ENCODE measurements at places on chromosomes 13 and 19.
A peak's percentile ranks its signal among the peaks of the same experiment; 100 is the strongest.

DNA sequence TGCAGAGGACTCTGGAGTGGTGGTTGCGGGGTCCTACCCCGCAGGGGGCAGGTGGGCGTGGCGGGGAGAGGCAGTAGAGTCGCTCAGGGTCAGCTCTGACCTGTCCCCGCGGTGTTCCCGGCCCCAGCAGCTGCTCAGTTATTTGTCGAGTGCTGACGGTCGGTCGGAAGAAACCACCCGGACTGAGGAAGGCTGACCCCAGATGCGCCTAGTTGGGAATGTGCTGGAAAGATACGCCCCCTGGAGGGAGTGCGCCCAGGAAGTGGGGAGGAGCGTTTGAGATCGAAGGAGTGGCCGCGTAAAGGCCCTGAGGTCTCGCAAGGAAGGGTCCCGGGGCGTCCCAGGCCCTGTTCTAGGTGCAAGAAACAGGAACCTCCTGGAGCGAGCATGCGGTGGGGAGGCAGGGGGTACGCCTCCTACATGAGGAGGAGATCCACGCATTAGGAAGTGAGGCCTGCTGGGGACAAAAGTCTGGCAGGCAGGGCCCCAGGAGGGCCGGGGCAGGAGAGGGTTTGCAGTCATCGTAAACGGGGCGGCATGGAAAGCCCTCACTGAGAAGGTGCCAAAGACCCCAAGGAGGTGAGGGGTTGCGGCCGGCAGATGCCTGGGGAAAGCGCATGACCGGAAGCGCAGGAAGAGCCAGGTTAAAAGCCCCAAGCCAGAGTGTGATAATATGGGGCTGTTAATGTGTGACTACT, 9.2 kb downstream of the CCDC8 start:
- peak; percentile 38 for DNase-seq

DNA sequence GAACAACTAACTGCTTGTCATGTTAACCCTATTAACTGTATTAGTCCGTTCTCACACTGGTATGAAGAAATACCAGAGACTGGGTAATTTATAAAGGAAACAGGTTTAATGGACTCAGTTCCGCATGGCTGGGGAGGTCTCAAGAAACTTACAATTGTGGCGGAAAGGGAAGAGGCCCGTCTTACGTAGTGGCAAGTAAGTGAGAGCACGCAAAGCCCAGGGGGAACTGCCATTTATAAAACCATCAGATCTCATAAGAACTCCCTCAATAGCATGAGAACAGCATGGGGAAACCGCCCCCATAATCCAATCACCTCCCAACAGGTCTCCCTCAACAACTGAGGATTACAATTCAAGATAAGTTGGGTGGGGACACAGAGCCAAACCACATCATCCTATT, 34.7 kb downstream of the PHF11 start:
- DNase-seq = no peak

GRCh38 chr13:45341799-45342500, 967 bp upstream of the TPT1 start:
- peak; percentile 85 for DNase-seq

DNA sequence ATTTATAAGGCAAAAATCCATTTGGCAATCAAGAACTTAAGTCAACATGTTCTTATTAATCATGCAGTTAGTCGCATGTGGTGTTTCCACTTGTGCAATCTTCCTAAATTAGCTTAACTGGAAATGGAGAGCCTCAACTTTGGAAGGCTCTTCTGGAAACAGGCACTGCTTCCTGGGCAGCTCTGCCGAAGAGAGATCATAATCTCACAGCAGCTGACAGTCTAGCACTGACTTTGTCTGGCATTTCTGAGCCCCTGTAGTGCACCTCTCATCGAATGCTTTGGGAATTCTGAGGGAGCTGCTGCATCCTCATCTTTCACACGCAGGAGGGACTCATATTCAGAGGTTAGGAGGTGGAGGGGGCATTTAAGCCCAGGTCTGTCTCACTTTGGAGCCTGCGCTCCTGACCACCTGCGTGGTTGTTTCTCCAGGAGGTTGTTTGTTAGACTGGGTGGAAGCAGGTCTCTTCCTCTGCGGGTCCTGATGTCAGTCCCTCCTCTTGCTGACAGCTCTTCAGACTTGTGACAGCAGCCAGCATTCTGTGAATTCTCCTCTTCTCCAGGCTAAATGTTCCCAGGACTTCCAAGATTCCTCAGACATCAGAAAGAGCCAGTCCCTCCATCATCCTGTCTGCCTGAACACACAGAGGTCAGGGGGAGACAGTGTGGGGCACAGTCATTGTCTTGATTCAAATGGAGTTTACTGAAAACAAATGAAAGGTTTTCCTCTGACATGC, 100.4 kb upstream of the GJB6 start:
- peak; percentile 70 for DNase-seq

DNA sequence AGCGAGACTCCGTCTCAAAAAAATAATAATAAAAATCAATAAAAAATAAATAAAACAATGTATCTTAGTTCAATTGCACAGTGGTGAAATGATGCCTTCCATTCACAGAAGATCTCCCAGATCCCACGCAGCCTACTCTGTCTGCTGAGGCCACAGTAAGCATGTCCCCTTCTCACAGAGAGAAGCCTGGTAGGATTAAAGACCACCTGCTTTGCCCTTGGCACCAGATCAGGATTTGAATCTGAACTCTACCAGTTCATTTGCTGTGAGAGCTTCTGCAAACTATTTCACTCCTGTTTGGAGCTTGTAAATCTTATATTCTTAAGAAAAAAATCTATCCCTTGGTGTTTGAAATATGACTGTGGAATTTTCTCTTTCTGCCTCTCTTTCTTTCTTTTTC, 2.2 kb upstream of the SLC7A1 start:
- DNase-seq = no peak

- DNase-seq = peak; percentile 86
Measured at GRCh38 chr19:44951179-44952159, 3.7 kb upstream of the CLPTM1 start.

- DNase-seq = peak; percentile 57
Measured at GRCh38 chr13:79307866-79308298, 98.2 kb downstream of the RBM26 start.

DNA sequence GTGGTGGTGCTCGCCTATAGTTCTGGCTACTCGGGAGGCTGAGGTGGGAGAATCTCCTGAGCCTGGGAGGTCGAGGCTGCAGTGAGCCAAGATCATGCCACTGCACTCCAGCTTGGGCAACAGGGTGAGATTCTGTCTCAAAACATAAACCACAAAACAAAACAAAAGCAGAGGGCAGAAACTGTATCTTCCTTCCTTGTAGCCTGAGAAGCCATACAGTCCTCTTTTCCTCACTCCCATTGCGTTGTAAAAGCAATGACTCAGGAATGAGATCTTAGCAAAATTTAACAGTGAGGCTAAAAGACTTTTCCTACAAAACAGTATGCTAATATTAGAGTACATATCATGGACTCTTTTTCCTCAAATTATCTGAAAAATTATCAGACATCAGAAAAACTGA, 130.9 kb downstream of the SHISA2 start:
- no peak for DNase-seq

GRCh38 chr13:102035969-102036368, 365.9 kb downstream of the FGF14 start:
- DNase-seq = no peak

- no peak for DNase-seq
Measured at GRCh38 chr19:45687599-45687998, 4.2 kb downstream of the SNRPD2 start.

- no peak for DNase-seq
Measured at GRCh38 chr19:49940482-49940791, 11.1 kb upstream of the NUP62 start.

GRCh38 chr19:23519031-23519430, 123.8 kb upstream of the ZNF91 start:
- no peak for DNase-seq

- DNase-seq = peak; percentile 44
Measured at GRCh38 chr13:36418022-36418805, 14.1 kb upstream of the CCNA1 start.

- no peak for DNase-seq
Measured at GRCh38 chr19:50415661-50416033, 3.1 kb upstream of the SPIB start.

DNA sequence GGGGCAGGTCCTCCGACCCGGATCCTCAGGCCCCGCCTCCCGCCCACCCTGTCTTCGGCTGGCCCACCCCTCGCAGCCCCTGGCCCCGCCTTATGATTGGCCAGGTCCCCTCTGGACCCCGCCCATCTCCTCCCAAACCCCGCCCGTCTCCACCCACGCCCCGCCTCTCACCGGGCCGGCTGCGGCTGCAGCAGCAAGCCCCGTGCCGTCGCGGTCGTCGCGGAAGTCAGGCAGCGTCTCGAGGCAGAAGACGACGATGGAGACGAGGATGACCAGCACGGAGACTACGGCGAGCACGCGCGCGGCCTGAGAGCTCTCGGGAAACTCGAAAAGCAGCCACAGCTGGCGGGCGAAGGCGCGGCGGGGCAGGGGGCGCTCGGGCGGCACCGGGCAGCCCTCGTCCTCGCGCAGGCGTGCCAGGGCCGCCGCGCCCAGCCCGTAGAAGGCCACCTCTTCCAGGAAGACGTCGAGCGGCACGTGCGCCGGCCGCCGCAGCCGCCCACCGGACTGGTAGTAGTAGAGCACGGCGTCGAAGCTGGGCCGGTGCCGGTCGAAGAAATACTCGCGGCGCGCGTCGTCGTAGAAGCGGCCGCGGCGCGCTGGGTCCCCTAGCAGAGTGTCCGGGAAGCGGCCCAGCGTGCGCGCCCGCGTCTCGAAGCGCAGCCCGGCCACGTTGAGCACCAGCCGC, 495 bp downstream of the KCNA7 start:
- DNase-seq = peak; percentile 45

DNA sequence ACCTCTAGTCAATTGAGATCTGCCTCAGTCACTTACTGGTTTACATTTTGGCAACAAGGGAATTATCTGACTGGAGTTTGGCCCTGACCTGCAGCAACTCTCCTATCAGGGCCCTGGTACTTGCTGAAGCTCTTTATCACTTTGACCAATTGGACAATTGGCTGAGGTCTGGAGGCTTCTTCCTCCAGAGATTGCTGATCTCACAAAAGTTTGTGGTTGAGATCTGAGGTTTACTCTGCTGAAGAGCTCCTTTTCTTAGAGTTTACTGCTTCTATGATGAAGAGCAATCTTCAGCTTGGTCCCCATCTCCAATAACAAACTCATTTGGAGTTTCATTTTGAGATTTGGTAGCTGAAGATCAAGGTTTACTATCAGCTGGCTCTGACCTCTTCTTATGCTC, 276.9 kb upstream of the SGCG start:
- no peak for DNase-seq

DNA sequence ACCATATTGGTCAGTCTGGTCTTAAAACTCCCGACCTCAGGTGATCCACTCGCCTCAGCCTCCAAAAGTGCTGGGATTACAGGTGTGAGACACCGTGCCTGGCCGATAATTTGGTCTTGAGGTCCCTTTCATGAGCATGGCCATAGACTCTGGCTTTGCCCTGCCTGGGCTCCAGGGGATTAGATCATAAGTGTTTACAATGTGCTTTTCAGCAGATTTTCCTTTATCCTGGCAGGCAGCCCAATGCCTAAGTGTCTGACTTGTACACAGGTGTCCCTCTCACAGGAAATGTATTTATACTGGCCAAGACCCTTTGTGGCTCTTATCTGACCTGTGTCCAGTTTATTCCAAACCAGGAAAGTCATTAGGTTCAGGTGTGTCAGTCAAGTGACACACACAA, 15.9 kb downstream of the BCAM start:
- DNase-seq = no peak

- peak; percentile 64 for DNase-seq
Measured at GRCh38 chr19:13212759-13213330, 62.6 kb downstream of the IER2 start.

DNA sequence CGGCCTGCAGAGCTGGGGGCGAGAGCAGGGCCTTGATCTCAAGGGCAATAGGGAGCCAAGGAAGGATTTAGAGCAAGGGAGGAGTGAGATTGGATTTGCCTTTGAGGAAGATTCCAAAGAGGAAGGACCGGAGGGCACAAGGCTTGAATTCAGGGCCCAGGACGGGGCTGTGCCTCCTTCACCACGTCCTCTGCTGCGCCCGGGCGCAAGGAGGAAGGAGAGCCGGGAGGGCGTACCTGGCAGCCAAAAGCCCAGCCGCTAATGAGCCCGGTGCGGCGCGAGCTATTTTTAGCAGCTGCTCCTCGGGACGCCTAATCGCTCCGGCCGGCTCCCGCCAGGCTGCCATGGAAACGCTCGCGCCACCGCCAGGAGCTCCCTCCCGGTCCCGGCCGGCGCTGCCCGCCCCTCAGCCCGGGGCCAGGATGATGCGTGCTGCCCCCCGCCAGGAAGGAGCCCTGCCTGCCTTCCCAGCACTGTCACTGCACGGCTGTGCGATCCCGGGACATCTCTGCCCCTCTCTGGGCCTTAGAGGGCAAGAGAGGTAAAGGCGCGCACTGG, 31.3 kb downstream of the TINCR start:
- peak; percentile 65 for DNase-seq

GRCh38 chr13:102870677-102871415, 25.0 kb downstream of the ERCC5 start:
- DNase-seq = peak; percentile 77

DNA sequence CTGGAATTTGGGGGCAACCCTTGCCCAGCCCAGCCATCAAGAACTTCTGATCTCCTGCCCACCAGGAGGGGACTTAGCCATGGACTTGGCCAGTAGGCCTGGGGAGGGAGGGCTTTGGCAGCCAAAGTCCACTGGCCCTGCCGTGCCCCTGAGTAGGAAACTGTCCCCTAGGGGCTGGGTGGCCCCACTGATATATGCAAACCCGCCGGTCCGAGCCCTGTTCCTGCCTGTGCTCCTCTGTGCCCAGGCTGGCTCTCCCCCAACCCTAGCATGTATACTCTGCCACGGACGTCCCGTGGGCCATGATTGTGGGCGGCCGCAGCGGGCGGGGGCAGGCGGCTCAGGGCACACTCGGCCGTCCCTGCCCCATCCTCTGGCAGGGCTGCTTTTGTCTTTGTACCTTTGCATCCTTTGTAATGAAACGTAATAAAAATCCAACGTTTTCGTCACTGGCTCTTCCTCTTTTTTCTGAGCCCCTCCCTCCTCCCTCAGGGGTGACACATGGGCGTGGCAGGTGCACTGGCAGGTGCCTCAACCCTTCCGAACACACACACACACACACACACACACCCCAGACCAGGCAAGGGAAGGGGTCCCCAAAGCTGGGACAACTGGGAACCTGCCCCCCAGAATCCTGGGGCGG, 9.1 kb downstream of the COMP start:
- no peak for DNase-seq

DNA sequence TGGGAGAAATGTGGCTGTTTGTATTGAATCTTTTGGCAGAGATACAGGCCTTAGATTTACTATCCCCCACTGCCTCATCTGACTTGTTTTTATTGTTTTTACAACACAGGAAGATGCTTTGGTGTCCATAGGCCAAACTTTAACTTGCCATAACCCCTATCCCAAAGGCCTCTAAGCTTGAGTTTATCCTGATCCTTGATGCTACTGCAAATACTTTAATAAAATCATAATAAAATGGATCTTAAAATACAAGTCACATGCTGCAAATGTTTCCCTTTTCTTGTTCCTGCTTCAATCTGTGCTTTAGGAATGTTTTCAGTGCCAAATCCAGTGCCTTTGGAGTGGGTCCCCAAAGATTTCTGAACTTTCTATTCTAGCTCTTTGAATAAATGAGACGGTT, 770.6 kb downstream of the DACH1 start:
- no peak for DNase-seq

GRCh38 chr13:62209529-62209928, 793.9 kb upstream of the PCDH20 start:
- DNase-seq = no peak
